GM23338 (cell line): ENCODE measurements at places on chromosomes 3 and 15.
A peak's percentile ranks its signal among the peaks of the same experiment; 100 is the strongest.

- peak; percentile 17 for DNase-seq
Measured at GRCh38 chr15:79094611-79095021, 4.0 kb upstream of the RASGRF1 start.

DNA sequence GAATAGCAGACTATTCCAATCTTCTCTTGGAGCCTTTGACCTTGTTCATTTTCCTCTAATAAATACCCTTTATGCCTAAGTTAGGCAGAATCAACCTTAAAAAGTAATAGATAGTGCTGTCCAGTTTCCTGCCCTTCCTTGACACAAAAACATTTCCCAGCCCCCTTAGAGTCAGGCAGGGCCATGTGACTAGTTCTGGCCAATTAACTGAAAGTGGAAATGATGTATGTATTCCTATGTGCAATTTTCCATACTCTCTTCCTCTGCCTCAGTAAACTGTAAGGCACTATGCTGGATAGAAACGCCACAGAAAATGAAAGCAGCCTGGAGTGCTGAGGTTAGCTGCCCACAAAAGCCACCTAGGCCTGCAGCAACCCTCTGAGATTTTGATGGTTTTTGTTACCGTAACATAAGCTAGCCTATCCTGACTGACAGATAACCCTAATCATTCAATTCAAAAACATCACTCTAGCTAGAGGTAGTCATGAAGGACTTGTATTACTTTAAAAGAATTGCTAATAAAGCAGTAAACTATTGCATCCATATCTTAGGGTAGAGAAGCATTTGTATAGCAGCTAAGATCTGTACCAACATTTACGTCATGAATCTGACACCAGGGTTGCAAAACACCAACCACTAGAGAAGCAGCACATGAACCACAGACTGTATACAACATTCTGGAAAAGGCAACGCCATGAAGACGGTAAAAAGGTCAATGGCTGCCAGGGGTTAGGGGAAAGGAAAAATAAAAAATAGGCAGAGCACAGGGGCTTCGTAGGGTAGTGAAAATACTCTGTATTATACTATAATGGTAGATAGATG is 112.9 kb downstream of the ULK4 start:
- DNase-seq, result no peak

- no peak for DNase-seq
Measured at GRCh38 chr15:68353421-68354135, 76.0 kb downstream of the FEM1B start.

DNA sequence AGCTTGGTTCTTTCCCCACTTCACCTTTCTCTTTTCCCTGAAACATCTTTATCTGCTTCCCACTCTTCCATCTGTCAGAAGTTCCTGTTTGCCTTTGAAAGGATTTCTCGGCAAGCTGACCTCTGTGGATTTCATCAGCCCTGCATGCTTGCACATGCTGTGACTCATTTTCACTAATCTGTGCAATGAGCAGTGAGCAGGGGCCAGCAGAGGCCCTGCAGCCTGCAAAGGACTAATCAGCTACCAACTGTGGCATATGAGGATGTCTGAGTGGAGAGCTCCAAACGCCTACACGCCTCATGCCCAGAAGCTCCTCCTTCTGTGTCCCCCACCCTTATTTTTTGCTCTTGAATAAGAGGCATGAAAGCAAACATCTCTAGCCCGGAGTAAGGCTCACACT is 333.0 kb upstream of the SEMA6D start:
- peak; percentile 12 for DNase-seq

GRCh38 chr3:64992530-64993285 is 304.9 kb upstream of the ADAMTS9 start:
- peak; percentile 72 for DNase-seq

DNA sequence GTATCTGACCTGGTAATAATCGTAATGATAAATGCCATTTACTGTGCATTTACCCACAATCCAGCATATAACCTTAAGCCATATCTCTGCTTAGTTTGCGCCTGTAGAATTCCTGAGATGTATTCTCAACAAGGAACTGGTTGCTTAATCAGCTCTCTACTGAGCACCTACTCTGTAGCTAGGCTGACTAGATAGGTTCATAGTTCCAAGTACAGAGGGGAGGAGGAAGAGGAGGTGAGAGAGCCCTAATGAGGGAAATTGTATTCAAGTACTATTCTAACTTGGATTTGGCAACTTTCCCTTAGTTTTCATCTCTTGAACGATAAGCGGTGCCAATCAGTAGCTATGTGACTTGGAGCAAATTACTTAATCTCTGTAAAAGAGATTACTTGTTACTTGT is 5.6 kb upstream of the AKAP13 start:
- no peak for DNase-seq
